H7 (cell line): ENCODE measurements at places on chromosomes 12 and 14. TPM values are rescaled to one million over a fixed set of nuclear protein-coding genes. Genes with fewer than 3 reads are reported as not detected.

DNA sequence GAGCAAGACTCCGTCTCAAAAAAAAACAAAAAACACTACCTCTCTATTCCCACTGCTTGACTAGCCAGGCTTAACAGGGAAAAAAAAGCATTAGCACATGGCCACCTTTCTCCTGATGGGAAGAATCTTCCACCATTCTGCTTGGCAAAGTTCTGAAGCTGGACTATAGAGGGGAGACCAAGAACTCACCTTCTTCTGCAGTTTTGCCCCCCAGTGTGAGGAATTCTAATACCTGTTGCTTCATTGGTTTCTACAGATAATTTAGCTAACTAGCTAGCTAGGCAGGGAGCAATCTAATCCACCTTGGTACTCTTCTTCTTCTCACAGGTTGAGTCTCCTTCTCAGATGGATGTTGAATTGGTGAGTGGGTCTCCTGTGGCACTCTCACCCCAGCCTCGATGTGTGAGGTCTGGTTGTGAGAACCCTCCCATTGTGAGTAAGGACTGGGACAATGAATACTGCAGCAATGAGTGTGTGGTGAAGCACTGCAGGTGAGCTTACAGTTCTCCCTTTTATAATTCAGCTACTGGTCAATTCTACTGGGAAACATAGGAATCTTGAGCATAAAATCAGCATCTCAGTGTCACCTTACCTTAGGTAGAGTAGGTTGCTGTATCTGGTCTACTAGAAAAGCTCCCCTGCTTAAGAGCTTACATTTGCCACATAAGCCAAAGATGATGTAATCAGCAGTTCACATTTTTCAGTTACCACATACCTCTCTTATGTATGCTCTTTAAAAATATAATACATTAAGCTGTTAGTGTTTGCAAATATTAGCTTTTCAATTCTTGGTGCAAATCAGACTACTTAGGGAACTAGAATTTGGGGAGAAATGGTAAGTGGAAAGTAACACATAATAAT lies 16.0 kb downstream of the METTL3 start:
- DNase-seq, result no peak

DNA sequence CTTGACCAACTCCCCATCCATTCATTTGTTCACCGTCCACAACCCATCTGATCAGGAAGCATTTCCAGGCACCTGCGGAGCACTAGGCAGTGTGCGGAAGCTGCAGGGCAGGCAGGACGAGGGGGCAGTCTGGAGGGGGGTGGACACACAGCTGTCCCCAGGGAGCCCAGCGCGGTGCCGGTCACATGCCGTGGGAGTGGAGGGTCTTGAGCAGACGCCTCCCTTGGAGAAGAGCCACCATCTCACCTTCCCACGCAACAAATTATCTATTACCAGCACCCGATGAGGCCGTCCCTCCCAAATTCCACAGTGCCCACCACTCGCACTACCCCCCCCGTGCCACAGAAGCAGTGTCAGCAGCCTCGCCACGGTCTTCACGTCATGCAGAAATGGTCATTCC lies 10.8 kb downstream of the DLK1 start:
- DNase-seq, result peak; percentile 36

AQP5 gene
- 1.7 and 2.9 TPM in 2 replicates for total RNA-seq

KCNH5 gene
- total RNA-seq, result 0.21 and 0.37 TPM in 2 replicates

DNA sequence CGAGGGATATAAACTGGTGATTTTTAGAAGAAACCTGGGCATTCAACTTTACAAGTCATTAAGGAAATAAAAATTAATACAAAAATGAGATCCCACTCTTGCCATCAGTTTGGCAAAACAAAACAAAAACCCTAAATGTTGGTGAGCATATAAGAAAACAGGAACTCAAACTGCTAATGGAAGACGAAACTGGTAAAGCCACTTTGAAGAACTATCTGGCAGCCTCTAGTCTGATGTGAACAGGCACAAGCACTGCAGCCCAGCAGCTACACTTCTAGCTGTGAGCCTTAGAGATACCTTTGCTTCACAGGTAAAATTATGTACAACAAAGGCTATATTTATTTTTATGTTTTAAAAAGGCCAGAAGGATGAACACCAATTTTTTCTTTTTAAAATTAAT lies 459.6 kb downstream of the ZFP36L1 start:
- no peak for DNase-seq

NGB gene
- total RNA-seq, result 0.07 TPM in 1 of 2 replicates, not detected in the other

DNA sequence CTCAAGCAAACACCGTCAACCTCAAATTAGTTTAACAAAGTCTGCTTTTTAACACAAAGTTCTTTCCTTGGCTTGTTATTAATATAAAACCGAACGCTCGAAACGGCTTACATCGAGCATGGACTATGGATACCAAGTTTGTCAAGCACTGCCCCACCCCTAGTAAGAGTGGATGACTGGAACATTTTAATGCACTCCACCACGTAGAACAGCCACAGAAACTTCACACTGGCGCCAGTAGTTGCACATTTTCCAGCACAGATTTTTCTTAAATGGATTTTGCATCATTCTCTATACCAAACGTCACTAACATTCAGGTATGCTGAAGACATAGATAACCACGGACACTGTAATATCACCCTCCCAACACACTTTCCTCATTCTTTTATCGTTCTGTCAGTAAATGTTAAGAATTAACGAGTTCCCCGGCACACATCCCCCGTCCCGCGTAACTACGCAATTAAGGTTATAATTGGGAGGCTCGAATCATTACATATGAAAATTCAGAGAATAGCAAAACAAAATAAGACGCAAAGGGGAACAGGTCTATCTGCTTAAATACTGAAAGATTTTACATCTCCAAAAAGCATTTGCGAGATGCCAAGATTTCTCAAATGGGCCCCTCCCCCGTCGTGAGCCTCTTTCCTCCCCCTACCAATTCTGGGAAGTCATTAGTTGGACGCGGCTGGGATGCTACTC lies 990 bp downstream of the FERMT2 start:
- DNase-seq, result peak; percentile 60

- DNase-seq, result no peak
Observed at GRCh38 chr12:91732086-91732485, 413.6 kb downstream of the BTG1 start.

FGF6 gene
- not detected in 2 replicates for total RNA-seq

- DNase-seq, result no peak
Observed at GRCh38 chr12:19276767-19277166, 147.2 kb downstream of the PLEKHA5 start.

KLRB1 gene
- not detected in 2 replicates for total RNA-seq

GRCh38 chr12:69059465-69060457 lies 126.8 kb upstream of the CPM start:
- DNase-seq, result no peak

DNA sequence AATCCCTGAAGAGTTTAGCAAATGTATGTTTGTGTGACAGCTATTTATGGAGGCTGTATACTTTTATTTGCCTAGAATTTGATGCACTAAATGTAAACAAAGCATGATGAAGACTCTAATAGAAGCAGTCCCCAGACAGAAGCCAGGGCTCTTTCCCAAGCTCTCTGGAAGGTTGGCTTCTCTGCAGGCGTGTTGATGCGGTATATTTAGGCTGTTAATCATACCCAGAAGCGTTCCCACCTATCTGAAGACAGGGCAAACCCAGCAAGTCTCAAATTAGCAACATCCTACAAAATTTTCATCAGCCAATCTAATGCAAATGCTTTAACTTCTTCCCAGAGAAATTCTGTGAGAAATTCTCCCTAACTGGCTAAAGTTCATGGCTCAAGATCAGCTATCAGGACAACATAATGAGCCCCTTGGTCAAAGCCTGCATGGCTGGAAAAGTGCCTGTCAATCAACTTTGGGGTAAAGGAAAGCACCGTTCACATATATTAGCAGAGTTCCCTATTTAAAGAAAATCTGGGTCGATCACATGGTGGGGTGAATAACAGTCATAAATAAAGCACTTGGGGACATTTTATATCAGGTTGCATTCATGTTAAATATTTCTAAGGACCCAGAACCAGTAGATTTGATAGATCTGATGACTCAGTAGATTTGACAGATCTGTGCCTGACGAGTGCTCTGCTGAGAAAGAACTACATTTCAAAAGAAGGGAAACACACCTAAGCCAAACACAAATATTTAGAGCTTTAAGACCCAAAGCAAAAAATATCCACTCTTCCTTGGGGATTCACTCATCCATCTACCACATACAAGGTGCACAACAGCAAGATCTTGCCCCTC lies 46.6 kb downstream of the KSR2 start:
- no peak for DNase-seq

DNA sequence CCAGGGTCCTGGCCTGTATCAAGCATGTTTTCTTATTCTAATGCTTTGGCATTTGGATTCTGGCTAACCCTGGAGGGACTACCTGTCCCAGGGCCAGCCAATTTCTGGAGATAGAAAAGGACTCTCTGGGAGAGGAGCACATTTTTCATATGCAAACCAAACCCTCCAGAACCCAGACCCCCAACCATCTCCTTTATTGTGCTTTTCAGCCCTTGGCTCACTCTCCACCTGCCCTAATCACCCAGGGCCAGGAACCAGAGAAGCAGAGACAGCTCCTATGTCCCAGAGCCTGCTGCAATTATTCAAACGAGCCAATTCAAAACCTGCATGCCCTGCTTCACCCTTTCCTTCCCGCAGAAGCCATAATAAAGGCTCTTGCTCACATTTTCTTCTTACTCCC lies 23.8 kb downstream of the HSPB8 start:
- DNase-seq, result no peak

DNA sequence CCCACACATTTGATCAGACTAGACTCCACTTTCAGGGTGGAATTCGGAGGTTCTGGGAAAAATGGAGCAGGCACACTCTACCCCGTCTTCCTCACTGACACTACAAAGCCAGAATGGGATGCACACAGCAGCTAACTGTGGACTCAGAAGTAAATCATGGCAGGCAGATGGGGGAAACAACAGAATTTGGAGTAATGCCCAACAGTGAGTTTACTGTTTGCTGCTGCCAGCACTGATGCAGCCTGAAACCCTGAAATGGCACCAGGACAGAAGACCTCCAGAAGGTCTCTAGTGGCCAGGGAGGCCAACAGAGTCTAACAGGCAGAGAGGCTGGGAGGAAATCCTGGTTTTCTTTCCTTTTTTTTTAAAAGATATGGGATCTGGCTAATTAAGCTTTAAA lies 24.6 kb downstream of the KCTD10 start:
- no peak for DNase-seq

DNA sequence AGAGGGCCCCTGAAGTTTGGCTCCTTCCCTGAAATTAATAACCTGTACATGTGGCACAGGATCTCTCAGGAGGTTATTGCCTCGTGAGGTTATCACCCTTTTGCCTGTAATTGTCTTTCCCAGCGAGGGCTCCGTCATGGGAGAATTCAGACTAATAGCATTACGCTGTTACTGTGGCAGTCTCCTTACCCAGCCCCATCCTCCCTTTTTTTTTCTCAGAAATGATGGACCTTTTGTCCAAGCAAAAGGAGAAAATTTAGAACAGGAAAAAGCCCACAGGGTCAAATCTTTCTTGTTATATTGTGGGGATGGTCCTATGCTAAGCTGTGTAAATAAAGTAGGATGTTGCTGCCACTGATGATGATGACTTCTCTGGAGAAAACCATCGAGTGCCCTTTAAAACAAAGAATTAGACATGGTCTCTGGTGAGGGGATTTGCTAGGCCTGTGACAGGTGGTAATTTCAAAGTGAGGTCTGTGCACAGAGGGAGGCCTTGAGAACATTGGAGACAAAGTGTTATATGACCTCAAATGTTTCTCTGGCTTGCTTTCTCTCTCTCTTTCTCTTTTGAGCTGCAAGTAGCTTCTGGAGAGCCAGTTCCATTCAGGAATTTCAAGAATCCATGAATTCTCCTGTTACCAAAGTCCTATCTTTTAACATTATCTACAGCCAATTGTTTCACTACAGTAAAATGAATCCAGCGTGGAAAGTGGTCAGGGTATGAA lies 357.2 kb downstream of the BMP4 start:
- DNase-seq, result no peak

DNA sequence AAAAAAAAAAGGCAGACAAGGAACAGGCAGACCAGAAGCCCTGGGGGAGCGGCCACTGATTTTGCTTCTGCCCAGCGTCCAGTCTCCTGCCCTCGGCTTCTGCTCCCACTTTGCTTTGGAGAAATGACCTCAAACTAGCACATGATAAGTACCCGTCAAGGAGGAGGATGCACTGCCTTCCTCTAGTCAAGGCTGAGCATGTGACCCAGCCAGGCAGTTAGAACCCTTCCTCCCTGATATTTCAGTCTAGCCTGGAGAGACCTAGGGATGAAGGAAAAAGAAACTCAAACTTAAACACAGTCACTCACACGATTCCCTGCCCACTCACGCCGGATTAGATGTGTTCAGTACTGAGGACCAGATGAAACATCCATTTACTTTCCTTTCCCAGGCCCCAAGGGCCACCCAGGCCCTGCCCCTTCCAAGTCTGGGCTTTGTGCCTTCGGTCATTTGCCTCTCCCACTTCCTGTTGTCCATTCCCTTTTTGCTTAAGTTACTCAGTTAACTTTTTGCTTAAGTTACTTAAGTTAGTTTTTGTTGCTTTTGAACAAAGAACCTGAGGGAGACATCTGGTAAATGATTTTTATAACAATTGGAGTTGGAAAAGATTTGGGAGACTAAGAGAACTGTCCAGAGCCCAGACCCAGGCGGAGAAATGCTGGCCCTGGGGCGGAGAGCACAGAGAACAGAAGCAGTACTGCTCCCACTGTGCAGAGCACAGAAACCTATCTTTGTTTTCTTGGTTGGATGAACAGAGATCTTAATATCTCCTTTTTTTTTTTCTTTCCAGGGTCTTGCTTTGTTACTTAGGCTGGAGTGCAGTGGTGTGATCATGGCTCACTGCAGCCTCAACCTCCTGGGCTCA lies 23.0 kb upstream of the TTC7B start:
- DNase-seq, result no peak

- DNase-seq, result no peak
Observed at GRCh38 chr14:34231626-34232025, 230.4 kb downstream of the SPTSSA start.

DNA sequence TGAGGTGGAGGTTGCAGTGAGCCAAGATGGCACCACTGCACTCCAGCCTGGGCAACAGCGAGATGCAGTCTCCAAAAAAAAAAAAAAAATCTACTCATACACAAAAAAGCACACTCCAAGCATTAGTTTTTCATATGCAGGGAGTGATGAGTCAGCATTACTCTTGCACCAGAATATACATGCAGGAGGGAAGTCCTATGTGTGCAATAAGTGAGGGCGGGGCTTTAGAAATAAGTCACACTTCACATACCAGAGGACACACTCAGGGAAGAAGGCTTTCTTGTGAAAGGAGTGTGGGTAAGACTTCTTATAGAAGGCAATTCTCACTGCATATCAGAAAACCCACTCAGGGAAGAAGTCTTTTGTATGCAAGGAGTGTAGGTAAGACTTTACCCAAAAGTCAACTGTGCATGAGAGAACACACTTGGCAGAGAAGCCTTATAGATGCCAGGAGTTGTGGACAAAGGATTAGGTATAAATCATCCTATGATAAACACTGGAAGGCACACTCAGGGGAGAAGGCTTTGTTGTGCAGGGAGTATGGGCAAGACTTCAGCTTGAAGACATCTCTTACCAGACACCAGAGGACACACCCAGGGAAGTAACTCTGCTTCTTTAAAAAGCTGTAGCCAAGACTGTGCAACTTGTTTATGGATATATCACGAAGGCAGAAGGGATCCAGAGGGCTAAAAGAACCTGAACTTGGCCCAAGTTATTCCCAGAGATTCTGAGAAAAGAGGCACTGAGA lies 50.5 kb downstream of the ATF7 start:
- no peak for DNase-seq
